Activated T-cell treated with anti-CD3 and anti-CD28 coated beads for 1 hour (primary cell): ENCODE measurements at places on chromosomes 12 and 14.

GRCh38 chr12:131197490-131197889 lies 243.8 kb downstream of the ADGRD1 start:
- no peak for DNase-seq

DNA sequence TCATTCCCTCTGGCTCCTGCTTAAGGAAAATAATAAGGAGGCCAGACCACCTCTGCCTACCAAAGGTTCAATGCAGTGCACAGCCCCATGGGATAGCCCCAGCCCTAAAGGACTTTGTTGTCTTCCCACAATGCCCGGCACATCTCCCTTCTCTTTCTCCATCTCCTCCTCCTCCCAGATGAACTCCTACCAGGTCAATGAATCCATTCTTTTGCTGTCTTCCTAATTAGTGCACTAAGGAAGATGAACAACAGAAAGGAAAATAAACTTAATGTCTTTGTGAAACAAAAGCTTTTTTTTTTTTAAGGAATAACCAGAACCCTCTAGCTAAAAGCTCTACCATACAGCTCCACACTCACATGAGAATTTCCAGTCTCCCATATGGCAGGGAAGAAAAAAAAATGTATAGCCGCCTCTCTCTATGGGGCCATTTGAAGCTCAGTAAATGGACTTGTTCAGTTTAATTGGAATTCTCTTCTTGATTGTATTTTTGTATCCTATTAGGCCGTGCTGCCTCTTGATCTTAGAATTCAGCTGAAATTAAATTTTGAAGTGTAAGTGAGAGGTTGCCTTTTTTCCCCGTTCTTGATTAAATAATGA lies 41.8 kb upstream of the HSPB8 start:
- no peak for DNase-seq

- no peak for DNase-seq
These were observed 2.3 kb upstream of the OR6C70 start for GRCh38 chr12:55472264-55472663.

DNA sequence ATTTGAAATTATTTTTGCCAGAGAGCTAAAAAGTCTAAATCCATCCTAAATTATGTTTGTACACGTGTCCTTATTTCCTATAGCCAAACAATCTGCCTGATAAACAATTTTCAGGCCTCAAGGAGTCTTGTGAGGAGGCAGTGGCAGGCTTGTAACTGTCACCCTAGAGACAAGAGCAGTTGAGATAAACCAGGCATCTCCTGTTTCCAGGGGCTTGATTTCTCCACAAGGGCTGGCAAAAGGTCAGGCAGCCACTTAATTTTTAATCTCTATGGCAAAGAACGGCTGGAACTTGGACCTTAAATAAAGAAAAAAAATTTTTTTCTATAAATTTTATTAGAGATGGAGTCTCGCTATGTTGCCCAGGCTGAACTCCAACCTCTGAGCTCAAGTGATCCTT lies 15.5 kb downstream of the PKP2 start:
- no peak for DNase-seq

- DNase-seq, result no peak
These were observed 1096.6 kb downstream of the BCL11B start for GRCh38 chr14:98175436-98175835.

- peak; percentile 59 for DNase-seq
These were observed 48.4 kb downstream of the PPP2R5C start for GRCh38 chr14:101809671-101810514.
